ENCODE measurements at places on chromosomes 5 and 9.
A peak's percentile ranks its signal among the peaks of the same experiment; 100 is the strongest.

- DNase-seq: peak; percentile 68
Observed at GRCh38 chr9:125343518-125344275, 82.1 kb downstream of the GAPVD1 start.

DNA sequence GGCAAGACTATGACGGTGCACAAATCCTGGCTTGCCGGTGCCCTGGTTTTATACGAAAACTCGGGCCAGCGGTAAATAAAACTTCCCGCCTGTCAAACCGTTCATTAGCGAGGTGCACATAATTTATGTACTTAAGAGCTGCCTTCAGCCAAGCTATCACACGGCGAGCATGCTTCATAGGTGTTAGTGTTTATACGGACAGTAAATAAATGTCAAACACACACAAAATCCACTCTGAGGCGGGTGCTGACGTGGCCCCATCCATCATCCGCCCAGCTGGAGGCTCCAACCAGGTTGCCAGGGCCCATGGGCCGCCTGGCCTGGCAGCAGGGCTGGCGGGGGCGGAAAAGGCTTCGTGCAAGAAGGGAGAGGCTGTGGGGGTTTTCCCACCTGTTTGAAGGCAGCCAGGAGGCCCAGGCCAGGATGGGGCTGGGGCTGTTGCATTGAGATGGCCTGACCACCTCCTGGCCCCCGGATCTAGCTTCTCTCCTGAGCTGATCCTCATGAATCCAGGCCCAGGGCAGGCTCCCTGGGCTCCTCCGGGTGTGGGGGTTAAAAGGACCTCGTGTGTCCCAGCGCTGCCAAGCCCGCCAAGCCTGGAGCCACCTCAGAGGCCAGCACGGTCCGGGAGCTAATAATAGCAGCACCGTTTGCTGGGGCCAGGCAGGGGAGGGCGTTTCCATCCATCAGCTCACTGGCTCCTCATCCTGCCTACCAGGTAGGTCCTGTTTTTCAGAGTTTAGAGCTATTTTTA, 43.2 kb downstream of the BARX1 start:
- no peak for DNase-seq

DNA sequence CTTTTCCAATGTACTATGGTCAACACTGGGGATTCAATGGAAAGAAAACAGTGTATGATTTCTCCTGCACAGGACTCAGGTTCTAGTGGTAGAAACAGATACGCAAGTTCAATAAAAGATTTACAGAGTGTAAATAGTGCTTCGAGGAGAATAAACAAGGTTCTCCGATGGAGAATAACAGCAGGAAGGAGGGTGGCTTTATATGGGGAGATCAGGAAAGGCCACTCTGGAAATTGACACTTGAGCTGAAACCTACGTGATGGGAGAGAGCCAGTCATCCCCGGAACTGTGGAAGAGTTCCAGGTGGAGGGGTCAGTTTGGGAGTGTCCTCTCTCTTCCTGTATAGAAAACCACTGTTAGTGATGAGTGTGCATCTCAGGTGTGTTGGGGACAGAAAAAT, 65.9 kb downstream of the GARNL3 start:
- DNase-seq: no peak

DNA sequence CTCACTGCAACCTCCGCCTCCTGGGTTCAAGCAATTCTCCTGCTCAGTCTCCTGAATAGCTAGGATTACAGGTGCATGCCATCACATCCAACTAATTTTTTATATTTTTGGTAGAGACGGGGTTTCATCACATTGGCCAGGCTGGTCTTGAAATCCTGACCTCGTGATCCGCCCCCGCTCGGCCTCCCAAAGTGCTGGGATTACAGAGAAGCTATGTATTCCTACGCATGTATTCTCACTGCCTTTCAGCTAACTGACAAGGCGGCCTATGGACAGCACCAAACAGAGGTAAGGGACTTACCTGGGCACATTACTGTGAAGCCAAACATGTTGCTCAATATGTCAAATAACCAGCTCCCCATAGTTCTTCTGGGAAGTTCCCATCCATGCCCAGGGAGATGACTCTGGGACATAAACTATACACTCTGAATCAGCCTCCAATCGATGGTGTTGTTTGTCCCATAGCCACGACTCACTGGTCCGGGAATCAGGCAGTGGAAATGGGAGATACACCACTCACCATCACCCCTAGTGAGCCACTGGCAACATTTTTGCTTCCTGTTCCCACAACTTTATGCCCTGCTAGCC, 114.6 kb downstream of the SYK start:
- no peak for DNase-seq

GRCh38 chr9:68872026-68872501, 141.8 kb downstream of the PRKACG start:
- no peak for DNase-seq

- no peak for DNase-seq
Observed at GRCh38 chr5:107766439-107766838, 95.7 kb upstream of the EFNA5 start.

DNA sequence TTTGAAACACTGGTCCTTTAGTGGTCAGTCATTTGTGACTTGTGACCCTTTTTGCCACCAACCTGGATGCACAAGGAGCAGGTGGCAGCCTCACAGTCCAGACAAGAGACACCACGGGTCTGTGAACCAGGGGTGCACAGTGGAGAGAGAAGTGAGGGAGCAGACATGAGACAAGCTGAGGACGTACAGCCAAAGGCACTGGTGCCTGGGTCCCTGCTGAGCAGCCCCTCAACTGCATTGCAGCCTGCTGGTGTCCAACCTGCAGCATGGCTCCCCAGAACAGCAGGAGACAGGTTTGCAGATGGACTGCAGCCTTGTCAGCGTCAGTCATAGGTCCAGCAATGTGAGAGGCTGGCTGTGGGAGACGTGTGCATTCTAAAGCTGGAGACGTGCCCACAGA, 124.2 kb upstream of the FSTL4 start:
- no peak for DNase-seq

GRCh38 chr5:97979740-97980139, 793.7 kb upstream of the RGMB start:
- no peak for DNase-seq

DNA sequence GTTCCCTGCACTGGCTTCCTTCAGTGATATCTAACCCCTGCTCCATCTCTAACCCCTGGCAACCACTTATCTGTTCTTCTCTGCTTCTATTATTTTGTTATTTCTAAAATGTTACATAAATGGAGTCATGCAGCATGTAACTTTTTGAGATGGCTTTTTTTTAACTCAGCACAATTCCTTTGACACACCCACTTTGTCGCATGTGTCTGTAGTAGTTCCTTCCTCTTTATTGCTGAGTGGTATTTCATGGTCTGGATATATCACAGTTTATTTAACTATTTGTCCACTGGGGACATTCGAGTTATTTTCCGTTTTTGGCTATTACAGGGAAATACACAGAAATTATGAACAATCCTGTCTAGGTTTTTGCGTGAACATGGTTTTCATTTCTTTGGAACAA, 200.2 kb downstream of the TRIO start:
- no peak for DNase-seq

DNA sequence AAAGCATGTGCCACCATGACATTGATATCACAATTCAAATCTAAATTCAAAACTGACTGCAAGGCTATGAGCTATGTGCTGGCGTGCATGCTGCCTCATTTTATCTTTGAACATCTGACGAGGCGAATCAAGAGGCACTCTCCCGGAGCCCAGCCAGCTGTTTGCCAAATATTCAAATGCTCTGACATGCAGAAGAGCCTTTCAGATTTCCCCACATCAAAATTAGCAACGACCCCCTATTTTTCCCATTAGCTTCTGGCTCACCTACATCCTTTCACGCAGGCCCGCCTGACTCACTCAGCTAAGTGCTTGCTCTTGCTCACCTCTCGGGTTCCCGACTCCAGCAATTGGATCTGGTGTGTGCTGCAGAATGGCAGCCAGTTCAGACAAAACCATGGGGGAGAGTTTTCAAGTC, 159.0 kb downstream of the NR2F1-AS1 start:
- DNase-seq: peak; percentile 12

DNA sequence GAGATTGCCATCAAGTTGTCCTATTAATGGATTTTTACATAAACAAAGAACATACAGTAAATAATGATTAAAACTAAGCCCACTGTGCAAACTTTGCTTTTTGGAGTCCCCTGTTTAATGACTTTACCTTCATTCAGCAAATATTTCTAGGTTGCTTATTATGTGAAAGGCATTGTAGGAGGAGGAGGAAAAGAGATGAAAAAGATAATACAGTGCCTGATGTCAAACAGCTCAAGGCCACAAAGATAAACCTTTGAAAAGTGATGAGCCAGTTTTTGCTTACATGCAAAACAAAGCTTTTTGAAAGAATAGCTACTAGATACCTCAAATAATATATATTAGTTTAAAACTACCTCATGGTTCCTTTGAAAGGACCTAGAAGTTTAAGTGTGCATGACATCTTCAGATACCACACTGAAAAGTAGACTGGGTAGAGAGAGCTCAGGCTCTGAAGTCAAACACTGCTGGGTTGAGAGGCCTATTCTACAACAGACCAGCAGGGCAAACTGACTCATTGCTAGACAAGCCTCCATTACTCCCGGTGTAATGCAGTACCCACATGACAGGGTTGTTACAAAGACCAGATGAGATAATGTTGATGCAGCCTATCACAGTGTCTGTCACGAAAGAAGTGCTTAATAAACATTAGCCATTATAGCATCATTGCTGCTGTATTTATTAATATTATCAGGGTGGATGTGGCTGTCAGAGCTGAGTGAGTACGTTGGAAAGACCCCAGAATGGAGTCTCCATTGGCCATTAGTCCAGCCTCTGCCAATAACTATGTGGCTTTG, 11.8 kb downstream of the DEPDC1B start:
- peak; percentile 32 for DNase-seq

- no peak for DNase-seq
Observed at GRCh38 chr5:122967085-122967484, 69.4 kb downstream of the PPIC start.

DNA sequence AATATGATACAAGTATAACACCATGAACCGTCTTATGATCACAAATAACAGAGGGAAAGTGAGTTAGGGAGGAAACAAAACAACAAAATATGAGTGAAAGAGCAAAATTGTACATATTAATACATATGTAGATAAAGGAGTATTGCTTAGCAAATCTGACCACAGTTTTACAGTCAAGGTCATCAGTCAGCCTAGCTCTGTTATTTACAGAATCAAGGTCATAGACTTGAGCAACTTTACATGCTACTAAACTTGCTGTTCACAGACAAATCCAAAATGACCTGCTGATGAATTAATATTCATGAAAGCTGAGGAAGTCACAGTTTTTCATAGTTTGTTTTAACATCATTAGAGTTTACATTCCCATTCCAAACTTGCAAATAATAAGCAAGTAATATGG, 1387.7 kb upstream of the ACO1 start:
- no peak for DNase-seq

DNA sequence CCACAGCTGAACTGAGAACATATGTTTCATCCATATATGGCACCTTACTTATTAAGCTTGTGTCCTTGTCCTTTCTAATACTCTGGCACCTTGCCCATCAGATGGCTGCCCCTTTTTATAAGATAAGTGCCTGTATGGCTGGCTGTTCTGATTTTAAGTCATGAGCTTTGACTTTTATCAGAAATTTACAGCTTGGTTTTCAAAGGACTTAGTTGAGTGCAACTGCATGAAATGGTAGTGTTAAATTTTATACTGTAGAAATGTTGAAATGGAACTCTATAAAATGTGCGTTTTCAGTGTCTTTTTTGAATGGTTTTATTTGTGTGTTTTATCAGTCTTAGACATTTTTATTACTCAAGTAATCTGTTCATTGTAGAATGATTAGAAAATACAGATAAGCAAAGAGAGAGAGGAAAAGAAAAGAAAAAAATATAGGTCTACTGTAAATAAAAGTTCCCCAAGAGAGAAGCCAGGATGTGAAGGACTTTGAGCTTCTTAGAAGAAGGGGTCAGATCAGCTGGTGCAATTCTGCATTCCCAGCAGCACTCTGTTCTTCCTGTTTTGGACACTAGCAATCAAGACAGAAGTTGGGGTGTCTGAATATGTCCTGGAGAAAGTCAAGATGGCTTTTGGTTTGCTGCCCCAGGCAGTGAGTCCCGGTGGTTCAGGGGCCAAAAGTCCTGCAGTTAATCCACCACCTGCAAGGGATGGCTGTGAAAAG, 38.9 kb downstream of the ARHGAP26 start:
- no peak for DNase-seq

DNA sequence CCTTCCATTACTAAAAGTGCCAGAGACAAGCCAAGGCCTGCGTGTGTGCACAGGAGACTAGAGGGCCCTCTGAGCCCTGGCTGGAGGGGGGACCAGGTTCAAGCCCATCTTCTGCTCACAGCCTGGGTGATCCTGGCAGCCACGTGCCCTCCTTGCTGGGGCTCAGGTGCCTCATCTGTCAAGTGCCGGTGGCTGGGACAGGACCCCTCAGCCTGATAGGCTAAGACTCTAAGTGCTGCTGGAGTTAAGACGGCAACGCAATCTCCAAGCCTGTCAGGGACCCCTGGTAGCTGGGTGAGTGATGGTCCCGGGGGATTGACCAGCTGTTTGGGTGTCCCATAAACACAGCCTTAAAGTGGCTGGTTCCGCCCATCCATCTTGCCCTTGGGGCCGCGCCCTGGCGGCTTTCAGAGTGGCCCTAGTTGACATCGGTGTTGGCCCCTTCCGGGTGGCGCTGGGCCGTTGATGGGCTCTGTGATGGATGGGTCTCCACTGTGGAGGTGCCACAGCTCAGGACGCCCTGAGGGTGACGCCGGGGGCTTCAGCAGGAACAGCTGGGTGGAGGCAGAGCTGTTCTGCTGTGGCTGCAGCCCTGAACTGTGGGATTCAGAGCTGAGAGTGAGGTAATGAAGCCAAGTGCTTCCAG, 136.2 kb downstream of the BARX1 start:
- no peak for DNase-seq

DNA sequence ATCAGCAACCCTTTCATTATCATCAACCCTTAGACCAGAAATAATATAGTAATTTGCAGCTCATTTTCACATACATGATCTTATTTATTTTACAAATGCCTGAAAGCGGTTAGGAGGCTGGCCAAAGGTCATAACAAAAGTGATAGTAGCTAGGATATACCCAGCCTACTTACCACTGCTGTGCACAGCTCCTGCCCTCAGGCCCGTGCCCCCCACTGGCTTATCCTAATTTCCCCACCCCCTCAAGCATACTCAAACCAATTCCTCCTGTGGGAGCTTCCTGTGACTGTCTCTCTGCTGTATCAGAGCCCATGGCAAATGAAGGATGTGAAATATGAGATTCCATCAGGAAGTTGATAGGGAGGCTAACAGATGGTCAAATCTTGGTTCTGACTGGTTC, 14.8 kb downstream of the FAM219A start:
- DNase-seq: no peak

DNA sequence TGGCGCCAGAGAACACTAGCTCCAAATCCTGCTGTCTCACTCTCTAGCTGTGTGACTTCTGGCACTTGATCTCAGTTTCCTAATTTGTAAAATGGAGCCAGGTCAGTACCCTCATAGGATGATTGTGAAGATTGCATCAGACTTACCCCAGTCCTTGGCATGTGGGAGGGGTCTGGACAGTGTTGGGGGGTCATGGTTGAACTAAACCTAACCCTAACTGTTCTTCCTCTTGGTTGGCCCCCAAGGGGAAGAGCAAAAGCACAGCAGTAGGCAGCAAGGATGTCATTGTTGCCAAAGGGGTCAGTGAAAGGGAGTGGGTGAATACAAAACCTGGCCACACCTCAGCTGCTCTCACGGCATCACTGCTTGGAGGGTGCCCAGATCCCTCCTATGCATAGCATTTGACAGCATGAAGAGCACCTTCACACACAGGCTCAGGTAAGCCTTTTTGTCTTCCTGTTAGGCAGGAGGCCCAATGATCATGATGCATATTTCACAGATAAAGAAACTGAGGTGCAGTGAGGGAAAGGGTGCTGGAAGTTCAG, 15.7 kb upstream of the CXCL14 start:
- DNase-seq: no peak
